ENCODE measurements at places on chromosomes 16 and 17.

GRCh38 chr17:27340575-27340974 lies 46.7 kb downstream of the WSB1 start:
- DNase-seq: no peak

DNA sequence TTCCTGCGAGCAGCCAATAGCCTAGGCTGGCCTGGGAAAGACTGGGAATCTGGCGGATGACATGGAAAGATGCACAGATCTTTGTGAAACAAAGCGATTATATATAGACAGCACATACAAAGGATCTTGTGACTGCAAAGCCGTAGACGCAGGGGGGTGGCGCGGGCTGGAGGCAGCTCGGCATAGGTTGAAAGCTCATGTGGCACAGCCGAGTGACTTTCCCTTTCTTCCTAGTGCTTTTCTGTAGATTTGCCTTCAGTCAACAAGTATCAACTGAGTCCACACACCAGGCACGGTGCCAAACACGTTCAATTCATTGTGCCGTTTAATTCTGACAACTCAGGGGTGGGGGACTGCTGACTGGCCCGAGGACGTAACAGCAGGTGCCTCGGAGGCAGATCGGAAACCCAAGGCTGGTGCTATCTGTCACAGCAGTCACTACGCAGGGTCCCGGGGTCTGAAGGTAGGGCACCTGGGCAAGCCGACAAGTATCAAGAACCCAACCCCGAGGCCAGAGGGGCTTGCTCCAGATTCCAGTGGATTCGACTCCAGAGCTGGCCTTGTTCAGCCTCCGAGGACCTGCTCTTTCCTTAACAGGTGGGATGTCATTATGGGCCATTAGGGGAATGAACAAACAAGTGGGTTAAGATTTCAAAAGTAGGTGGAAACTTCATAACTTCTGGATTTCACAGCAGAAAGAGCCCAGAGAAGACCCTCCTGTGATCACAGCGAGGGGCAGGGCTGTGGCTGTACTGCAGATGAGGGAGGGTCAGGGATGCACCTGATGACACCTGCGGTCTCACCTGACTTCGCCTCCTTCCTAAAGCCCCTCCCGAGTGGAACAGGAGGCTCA lies 5.9 kb downstream of the PAM16 start:
- DNase-seq: no peak

- DNase-seq: no peak
Observed at GRCh38 chr17:35541434-35541833, 4.0 kb upstream of the SLFN12L start.

- DNase-seq: no peak
Observed at GRCh38 chr16:48053418-48053745, 102.4 kb downstream of the ABCC12 start.

GRCh38 chr17:66689221-66689620 lies 145.7 kb upstream of the CACNG5 start:
- DNase-seq: no peak

DNA sequence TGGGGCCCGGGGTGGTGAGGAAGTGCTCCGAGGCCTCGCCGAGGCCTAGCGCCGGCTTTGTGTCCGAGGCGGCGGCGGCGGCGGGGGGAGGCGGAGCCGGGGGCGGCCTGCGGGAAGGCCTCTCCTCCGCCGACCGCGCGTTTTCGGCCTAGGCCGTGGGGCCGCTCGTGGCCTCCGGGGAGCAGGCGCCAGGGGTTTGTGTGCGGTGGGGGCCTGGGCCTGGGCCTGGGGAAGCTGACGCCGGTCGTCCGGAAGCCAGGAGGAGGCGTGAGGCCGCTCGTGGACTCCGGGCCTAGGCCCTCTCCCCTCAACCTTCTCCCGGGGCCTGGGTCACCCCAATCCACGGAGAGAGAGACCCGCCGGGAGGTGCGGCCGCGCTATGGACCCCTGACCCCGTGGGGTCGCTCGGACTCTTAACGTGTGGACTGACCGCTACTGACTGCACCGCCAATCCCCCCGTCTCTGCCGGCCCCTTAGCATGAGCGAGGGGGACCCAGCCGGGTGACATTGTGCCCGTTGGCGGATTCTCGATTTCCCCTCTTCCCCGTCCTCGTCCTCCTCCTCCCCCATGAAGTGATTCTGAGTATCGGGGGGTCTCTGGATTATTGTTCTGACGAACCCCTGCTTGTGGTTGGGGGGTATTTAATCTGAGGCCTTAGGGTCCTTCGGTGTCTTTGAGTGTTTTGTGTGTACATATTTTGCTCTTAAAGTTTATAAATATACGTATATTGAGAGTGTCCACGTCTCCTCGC lies 660 bp downstream of the RBBP6 start:
- no peak for DNase-seq

GRCh38 chr16:12468552-12468951 lies 335.1 kb downstream of the CPPED1 start:
- DNase-seq: no peak

- DNase-seq: no peak
Observed at GRCh38 chr17:39769974-39770587, 32.3 kb downstream of the GRB7 start.

DNA sequence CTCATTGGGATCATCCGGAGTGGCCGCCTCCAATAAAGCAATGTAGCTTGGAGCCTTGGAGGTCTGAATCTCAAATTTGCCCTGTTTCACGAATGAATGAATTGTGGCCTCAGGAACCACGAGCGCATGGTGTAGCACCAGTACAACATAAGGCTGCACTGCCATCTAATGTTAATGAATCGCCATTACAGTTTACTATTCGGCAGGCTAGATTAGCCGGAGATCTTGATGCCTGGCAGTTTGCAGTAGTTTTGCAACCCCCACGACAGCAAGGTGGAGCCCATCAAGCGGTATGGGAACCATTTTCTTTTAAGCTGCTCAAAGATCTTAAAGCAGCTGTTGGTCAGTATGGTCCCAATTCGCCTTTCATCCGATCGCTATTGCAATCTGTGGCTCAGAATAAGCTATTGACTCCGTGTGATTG lies 18.8 kb downstream of the ALOX15B start:
- no peak for DNase-seq

DNA sequence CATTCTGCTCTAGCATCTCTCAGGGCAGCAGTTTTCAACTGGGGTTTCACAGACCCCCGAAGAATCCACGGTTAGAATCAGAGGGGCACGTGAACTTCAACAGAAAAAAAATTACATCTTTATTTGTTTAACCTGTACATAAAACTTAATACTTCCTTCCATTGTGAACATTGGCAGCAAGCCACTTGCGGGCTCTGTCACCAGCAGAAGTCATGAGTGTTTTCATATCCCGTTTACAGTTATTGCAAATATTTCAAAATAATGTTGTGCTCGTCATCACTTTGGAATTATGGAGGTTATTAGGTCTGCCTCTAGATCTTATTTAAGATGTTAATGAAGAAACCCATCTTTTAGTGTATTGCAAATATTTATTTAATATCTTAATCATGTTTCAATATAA lies 109.8 kb downstream of the SDR42E1 start:
- DNase-seq: no peak

GRCh38 chr17:1956134-1956533 lies 69.0 kb downstream of the RTN4RL1 start:
- DNase-seq: no peak

DNA sequence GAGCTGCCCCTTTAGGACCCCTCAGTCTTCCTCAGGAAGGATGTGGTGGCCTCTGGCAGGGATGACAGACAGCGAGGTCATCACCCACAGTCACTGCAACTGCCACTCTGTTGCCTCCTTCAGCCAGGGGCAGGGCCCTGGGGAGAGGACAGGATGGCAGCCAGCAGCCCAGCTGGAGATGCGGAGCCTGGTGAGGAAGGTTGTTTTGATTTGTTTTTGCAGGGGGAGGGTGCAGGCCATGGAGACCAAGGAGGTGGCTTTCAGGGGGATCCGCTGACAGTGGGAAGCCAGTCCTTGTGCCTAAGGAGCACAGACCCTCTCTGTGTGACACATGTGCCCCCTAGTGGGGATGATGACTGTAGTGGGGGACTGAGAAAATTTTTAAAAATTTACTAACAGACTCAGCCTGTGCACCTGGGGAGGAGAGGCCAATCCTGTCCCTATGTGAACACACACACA lies 7.4 kb downstream of the PRCD start:
- DNase-seq: no peak

DNA sequence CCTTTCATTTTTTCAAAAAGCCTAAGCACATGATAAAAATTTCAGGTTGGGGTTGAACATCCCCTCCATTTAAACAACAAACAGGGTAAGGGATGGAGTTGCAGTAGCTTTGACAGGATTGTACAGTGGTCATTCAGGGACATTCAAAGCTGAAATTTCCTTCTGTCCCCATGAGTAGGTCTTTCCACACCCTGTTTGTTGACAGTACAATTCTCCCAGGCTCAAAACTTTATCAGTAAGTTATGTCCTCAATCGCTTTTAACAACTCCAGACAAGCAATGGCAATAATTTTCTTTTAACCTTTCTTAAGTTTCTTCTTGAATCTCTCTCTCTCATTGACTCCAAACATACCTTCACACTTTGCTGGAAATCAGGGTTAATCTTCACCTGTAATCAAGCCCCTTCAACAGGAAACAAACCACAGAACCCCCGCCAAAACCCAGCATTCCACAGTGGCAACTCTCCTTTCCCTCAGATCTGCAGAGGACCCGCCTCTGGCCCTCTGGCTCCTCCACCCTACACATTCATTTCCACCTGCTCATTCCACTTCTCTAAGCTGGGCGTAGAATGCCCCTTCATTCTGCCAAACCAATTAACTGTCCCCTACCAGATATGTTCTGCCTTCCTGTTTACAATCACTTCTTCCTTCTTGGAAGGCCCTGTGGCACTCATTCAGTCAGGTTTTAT lies 20.7 kb downstream of the TXNDC11 start:
- no peak for DNase-seq

GRCh38 chr17:4318186-4318585 lies 48.3 kb downstream of the UBE2G1 start:
- no peak for DNase-seq

DNA sequence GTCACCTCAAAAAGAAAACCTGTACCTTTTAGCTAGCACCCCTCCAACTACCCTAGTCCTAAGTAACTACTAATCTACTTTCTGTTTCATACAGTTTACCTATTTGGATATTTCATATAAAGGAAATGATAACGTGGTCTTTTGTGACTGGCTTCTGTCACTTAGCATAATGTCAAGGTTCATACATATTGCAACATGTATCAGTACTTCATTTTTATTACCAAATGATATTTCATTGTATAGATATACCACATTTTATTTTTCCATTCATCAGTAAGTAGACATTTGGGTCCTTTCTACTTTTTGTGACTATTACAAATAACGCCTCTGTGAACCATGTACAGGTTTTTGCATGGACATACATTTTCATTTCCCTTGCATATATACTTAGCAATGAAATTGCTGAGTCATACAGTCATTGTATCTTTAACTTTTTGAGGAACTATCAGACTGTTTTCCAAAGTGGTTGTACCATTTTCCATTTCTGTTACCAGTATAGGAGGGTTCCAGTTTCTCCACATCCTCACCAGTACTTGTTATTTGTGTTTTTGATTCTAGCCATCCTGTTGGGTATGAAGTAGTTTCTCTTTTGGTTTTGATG lies 23.7 kb downstream of the MOSMO start:
- no peak for DNase-seq

- DNase-seq: no peak
Observed at GRCh38 chr17:38899421-38899820, 26.0 kb upstream of the LASP1NB start.

DNA sequence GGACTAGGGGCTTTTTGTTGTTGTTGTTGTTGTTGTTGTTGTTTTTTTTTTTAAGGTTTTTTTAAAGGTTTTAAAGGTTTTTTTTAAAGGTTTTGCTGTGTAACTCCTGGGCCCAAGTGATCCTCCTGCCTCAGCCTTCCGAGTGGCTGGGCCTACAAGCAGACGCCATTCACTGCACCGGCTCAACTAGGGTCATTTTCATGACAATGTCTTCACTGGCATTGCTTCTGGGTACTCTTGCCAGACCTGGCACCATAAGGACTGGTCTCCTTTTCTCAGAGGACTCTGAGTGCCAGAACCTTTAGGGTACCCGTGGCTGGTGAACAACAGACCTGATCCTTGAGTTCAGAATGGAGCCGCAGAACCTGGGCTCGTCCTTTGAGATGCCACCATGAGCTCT lies 20.4 kb downstream of the POLR3E start:
- DNase-seq: no peak

- DNase-seq: no peak
Observed at GRCh38 chr17:8806926-8807550, 7.9 kb upstream of the MFSD6L start.

DNA sequence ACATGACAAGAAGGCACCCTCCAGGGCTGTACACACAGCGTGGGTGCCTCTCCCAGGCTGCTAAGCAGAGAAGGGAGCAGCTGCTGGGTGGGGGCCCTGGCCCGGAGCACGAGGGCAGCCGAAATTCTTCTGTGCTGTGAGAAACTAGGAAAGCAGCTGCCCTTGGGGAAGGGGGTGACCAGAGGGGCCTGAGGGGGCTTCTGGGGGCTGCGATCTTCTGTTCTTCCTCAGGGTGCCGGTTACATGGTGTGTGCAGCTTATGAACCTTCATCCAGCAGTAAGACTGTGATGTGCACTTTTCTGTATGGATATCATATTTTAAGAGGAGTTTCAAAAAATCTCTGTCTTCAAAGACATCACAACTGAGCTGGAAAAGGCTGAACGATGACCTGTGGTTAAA lies 43.2 kb upstream of the METRNL start:
- DNase-seq: no peak

Data from NCI-H187 treated with DMSO at 0.1 percent for 48 hours (cell line).